Cerebellar nuclear complex (tissue), 1 donor: ENCODE measurements at places on chromosomes 11 and 22.

DNA sequence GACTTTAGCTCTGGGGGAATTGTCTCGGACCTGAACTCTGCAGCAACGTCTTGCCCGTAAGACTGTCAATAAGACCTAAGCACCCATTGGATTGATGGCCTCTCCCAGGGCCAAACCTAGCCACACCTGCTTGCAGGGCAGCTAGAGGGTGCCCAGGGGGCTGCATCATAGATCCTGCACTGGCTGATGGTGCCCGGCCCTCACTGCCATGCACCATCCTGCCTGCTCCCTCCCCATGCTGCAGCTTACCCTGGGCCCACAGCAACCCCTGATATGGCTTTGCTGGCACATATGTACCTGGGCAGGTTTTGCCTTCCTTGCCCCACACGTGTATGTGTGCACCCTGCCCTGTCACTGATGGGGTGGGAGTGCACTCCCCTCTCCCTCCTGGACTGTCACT, 8.9 kb upstream of the BBOX1 start:
- no peak for DNase-seq

GRCh38 chr22:21457023-21457787, 10.0 kb upstream of the TMEM191C start:
- DNase-seq, result no peak

DNA sequence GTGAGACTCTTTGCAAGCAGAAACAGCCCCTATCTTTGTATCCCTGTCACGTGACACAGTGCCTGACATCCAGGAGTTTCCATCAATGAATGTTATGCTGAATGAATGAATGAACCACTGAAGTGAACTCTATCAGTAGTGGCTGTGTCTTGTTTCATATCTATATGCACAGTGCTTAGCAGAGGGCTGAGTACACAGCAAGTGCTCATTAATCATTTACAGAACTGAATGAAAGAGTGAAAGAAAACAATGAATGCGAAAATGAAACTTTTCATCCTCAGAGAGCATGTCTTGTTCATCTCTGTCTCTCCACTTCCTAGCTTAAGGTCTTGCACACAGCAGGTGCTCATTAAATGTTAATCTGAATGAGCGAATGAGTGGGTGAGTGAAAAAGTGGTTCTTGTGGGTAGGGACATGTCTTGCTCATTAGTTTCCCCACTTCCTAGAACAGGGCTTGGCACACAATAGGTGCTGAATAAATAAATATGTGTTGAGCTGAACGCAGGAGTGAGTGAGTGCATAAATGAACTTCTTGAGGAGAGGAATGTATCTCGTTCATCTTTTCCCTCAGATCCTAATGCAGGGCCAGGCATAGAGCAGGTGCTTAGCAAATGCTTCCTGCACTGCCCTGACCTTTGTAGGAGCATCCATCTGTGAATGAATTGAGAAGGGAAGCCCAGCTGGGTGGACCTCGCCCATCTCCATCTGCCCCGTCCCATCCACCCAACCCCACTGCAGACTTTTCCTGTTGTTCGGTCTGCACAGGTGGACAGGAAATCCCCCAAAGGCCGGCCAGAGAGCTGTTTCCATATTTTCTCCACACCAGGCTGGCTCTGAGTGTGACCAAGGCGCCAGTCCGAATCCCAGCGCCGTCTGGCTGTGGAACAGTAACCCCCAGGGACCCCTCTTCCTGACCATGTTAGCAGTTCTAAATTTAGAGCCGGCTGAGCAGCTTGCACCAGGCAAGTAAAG, 113.4 kb upstream of the CRYBB3 start:
- no peak for DNase-seq

DNA sequence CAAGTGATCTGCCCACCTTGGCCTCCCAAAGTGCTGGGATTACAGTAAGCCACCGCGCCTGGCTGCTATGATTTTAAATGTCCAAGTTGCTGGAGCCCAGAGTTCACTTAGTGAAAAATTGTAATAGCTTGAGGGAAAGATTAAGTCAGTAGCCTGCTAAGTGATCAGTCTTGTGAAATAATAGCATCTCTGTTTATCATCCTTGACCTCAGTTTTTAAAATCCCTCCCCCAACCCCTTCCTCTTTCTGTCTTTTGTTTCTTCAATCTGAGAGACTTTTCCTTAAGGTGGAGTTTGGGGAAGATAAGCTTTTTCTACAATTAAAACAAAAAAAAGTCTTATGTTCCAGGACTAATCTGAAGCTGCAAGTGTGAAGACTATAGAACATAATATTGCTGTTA, 6.4 kb downstream of the HIPK3 start:
- no peak for DNase-seq

DNA sequence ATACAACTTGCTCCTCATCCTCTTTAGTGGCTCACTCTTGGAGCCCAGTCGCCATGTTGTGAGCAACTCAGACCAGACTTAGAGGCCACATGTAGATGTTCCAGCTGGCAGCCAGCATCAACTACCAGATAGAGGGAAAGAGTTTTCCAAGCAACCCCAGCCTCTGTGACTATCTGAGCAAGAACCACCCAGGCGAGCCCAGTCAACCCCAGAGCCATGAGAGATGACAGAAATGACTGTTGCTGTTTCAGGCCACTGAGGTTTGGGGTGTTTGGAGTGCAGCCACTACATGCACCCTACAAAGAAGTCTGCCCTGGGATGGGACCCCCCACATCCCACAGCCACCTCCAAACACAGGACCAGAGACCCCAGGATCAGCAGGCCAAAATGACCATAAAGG, 24.8 kb upstream of the CLDN5 start:
- DNase-seq, result no peak

- no peak for DNase-seq
Measured at GRCh38 chr22:30128511-30128910, 48.2 kb downstream of the HORMAD2 start.

DNA sequence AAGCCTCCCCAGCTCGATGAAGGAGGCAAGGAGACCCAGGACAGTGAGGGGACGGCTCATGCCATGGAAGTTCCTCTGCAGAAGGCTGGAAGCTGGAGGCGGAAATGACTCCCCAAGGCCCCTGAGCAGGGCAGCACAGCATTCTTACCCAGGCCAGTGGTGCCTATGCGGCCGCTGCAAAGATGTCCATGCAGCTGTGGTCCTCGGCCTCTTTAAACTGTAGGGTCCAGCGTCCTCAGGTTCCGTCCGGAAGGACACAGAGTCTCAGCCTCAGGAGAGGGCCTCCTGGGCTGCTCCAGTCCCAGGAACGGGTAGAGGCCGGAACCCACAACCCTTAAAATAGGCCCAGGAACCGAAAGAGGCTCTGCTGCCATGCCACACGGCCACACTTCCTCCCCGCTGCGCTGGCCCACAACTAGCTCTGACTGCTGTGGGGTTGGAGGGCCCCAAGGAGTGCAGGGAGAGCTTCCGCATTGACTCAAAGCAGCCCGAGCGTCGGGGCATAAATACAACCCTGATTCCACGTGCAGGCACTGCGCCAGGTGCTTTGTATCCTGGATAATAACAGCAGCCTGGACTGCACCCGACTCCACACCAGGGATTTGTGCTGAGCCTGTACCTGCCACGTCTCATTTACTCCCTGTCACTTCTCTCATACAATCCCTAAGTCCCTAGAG, 5.5 kb downstream of the KIAA0930 start:
- no peak for DNase-seq

DNA sequence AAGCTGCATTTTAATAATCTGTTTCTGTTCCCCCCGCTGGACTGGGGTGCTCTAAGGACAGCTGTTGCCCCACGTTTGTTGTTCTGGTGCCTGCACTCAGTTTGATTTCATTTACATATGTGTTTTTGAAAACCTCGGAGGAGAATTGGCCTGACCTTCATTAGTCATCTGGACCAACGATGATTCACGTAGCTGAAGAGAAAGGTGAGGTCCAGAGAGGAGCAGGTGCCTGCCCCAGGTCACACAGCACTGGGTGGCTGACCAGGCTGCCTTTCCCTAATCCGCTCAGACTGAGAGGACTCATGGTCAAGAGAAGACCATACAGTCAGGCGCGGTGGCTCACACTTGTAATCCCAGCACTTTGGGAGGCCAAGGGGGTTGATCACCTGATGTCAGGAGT, 3.8 kb downstream of the CSDC2 start:
- DNase-seq, result no peak

DNA sequence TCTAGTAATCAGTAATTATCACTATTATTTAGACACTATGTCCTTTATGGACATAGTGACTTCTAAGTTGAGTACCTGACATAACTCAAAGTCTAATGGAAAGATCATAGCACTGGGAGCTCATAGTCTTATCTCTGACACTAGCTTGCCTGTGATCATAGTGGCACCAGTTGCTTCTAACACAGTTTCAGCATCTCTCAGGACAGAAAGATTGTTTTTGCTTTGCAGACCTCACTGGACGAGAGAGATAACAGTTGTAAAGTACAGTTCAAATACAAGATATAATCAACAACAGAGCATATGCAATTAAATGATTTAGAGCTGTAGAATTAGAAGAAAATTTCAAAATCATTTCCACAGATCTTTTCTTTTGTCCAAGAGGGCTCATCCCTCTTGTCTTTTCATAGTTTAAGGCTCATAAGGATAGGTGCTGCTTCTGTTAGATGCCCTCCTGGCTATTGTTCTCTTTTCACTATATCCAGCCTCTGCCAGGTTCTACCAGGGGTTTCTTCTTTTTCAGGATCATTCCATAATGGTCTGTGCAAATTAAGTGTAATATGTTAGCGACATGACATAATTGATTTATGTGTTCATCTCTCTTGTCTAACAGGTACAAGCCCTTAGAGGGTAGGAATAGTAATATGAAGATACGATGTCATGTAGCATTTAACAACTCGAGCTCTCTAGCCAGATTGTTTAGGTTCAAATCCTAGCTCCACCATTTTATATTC, 1175.4 kb upstream of the TENM4 start:
- DNase-seq, result no peak

DNA sequence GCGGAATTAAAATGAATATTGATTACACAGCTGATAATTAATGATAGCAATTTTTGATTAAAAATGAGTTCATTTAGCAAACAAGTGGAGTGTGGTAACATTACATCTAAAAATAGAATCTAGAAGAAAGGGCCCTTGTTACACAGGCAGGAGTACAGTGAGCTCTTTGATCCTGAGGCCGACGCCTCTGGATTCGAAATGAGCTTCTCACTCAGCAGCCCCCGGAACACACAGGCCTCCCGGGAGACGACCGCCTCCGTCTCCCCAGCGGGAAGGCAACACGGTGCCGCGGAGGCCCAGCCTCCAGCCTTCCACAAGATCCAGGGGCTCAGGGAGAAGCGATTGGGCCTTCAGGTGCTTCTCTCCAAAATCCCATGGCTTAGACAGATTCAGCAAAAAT, 379.1 kb downstream of the BRD1 start:
- no peak for DNase-seq

DNA sequence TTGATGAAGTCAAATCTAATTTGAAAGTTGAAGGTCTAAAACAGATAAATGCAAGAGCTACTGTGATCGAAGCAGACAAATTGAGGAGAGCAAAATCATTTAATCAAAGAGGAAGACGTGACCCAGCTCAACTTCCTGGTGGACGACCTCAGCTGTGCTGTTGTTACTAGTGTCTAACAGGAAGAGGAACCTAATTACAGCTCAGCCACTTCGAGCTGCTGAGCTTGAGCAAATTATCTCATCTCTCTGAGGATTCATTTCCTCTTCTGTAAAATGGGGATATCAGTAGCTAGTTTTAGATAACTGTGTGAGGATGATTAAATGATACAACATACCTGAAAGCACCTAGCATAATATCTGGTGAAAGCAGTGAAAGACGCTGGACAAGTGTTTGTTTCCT, 48.6 kb upstream of the OLFML1 start:
- DNase-seq, result no peak

DNA sequence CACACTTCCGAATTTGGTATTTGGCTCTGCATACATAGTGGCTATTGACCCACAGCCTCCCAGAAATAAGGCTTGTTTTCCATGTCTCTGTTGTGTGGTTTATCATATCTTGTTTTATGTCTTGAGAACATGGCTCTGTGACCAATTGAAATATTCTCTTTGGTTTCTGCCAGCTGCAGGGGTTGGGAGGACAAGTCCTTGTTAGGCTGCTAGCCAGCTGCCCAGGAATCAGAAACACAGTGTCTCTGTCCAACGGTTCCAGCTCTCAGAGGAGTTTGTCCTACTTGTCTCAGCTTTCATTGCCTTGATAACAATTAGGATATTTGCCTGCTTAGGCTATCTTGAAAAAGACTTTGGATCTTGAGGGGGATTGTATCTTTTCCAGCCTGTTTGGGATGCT, 6.0 kb upstream of the SLC7A4 start:
- no peak for DNase-seq

DNA sequence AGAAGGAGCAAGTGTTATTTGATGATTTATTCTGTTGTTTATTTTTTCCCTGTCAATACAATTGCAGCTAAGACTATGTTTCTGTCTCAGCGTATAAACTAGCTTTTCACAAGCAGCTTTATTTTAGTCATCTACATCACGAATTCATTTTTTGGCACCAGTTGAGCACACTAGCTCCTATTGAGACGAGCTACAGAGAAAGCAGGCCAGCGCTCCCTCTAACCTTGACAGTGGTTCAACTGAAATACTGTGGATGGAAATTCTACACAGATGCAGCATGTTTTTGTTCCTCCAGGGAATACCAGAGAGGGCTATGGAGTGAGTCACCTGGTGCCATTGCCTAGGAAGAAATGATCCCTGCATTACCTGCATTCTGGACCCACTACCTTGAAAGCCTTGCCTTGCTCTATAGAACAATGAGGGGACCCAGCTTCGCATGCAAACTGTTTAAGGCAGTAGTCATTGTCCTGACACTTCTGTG, 108.2 kb upstream of the ARHGAP42 start:
- no peak for DNase-seq

DNA sequence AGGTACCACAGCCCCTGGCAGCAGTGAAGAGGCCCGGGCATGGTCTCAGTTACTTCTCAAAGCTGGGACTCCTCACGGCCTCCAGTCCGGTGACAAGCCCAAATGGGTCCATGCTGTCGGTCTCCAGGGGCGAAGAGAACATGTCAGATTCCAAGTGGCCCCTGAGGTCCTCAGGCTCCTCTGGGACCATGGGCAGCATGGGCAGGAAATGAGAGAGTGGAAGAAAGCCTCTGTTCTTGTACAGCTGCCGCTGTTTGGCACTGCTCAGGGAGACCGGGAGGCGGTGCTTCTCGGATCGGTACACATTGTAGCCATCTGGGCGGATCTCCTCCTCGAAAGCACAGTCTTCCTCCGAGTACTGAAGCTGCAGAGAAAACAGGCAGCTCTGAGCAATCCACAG, 4.6 kb downstream of the FGF19 start:
- no peak for DNase-seq

DNA sequence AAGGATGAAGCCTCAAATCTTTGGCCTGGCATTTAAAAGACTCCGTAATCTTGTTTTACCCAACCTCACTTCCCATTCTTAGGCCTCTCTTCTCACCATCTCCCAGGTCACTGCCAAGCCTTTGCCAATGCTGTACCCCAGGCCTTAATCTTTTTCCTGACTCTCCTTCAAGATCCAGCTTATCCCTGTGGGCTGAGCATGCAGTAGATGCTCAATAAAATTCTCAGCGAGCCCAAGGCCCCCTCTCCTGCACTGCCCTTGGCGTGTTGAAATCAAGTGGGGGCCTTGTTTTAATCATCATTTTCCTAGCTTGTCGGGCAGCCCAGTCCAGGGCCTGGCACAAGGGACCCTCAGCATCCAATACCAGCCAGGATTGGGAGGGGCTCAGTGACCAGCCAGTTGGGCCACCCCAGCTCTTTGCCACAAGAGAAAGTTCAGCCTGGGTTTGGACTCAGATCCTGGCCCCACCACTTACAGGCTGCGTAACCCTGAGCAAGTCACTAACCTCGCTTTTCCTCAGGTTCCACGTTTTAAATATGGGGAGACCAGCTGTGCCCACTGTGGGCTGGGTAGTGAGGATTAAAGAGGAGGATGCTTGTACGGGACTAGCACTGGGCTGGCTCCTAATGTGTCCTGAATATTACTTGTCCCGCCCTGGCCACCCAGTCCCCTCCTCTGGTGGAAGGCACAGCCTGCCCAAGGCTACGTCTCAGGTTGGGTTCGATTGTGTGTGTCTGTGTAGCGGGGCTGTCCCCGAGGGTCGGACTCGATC, 943 bp upstream of the YWHAH start:
- no peak for DNase-seq
